Ovary (tissue), 10 donors: ENCODE measurements at places on chromosomes 13 and 19. TPM values are rescaled to one million over a fixed set of nuclear protein-coding genes. Genes with fewer than 3 reads are reported as not detected.

RAB3D gene
- total RNA-seq = 17.3 TPM

MBD3L2 gene
- not detected for total RNA-seq

ZNF738 gene
- 4.0 TPM for total RNA-seq

ZNF616 gene
- 18.1 TPM for total RNA-seq

RASAL3 gene
- total RNA-seq = 1.7 TPM

NTN5 gene
- total RNA-seq = 3.8 TPM

C3 gene
- total RNA-seq = 3,887 TPM

FOSB gene
- total RNA-seq = 9.0 TPM

KCNK6 gene
- total RNA-seq = 20.3 TPM

FAM83E gene
- not detected for total RNA-seq

RASIP1 gene
- total RNA-seq = 14.2 TPM

COL5A3 gene
- total RNA-seq = 2.7 TPM

TUBB4A gene
- total RNA-seq = 3.2 TPM

SIGLEC12 gene
- not detected for total RNA-seq

ARHGAP35 gene
- 51.7 TPM for total RNA-seq

FOXO1 gene
- 124 TPM for total RNA-seq

CACNG6 gene
- total RNA-seq = not detected
